Left ventricle myocardium inferior (tissue), 1 donor: ENCODE measurements at places on chromosomes 2 and 18. TPM values are rescaled to one million over a fixed set of nuclear protein-coding genes. Genes with fewer than 3 reads are reported as not detected.

- peaks cover 3% of the 10 kb centered on the region for H3K4me1 ChIP-seq
- no peaks in the 10 kb centered on the region for H3K27me3 ChIP-seq
- no peak overlapping the region for H3K27ac ChIP-seq
- H3K36me3 ChIP-seq = peaks cover 9% of the 10 kb centered on the region
- DNase-seq = no peak
Measured at GRCh38 chr2:171069286-171069956, 91.3 kb downstream of the TLK1 start.

- DNase-seq = no peak
- no peaks in the 10 kb centered on the region for H3K4me1 ChIP-seq
- peaks cover 5% of the 10 kb centered on the region for H3K27me3 ChIP-seq
- no peaks in the 10 kb centered on the region for H3K36me3 ChIP-seq
Measured at GRCh38 chr2:126408671-126409070, 247.3 kb upstream of the GYPC start.

ONECUT2 gene
- total RNA-seq = 0.41 TPM

- H3K36me3 ChIP-seq = peaks cover 13% of the 10 kb centered on the region
- no peaks in the 10 kb centered on the region for H3K4me1 ChIP-seq
- no peak overlapping the region for H3K4me3 ChIP-seq
- no peaks in the 10 kb centered on the region for H3K27me3 ChIP-seq
- DNase-seq = no peak
Measured at GRCh38 chr2:60958800-60959199, 58.7 kb upstream of the PEX13 start.

HOXD8 gene
- total RNA-seq = 0.14 TPM

TUBB6 gene
- total RNA-seq = 81.5 TPM

DNA sequence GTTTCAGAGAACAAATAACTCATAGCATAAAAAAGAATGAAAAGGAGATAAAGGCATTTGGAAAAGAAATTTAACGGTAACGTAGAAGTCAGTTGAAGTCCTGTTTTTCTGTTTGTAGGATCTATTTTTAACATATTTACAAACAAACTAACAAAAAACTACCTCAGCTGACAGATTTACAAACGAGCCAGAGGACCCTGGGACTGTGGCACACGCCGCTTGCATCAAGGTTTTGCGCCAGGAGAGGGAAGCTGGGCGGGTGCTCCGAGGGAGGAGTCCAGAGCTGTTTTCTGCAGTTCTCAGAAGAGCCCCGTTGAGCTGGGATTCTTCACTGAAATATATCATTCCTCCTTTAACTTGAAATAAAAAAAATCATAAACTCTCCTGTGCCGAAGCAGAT, 13.6 kb upstream of the TMEM18 start:
- no peaks in the 10 kb centered on the region for H3K36me3 ChIP-seq
- DNase-seq = no peak
- H3K27ac ChIP-seq = no peak overlapping the region
- H3K27me3 ChIP-seq = peaks cover 37% of the 10 kb centered on the region
- peaks cover 8% of the 10 kb centered on the region for H3K4me1 ChIP-seq

DNA sequence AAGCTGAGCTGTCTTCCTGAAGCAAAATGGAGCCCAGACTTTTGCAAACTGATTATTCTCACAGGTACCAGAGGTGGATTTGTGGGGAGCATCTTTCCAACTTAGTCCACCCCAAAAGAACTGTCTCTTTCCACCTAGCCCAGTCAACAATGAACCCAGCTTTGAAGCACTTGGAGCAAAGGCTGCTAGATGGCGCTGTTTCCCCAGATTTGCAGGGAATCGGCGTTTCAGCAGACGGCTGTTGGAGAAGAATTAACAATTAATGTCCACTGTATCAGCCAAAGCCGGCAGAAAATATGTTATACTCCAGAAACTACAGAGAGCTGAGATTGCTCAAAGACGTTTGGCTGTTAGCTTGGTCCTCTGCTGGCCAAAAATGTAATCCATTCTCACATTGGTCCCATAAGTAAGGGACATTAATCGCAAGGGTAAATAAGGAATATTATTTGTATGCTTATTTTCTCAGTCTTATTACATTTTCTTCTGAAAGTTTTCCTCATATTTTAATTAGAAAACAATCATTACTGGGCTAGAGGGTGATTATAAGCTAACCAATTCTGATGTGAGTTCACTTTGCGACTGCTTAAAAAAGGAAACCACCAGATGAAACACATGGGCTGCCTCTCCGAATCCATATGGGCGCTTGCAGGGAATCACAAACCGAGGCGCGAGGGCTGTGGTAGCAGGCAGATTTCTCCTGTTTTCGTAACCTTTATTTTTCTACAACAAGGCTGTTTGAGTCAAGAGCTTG, 423.8 kb upstream of the MEX3C start:
- H3K27me3 ChIP-seq = peaks cover 53% of the 10 kb centered on the region
- DNase-seq = peak; percentile 29
- no peaks in the 10 kb centered on the region for H3K36me3 ChIP-seq
- no peak overlapping the region for H3K27ac ChIP-seq
- H3K4me3 ChIP-seq = no peak overlapping the region

DNA sequence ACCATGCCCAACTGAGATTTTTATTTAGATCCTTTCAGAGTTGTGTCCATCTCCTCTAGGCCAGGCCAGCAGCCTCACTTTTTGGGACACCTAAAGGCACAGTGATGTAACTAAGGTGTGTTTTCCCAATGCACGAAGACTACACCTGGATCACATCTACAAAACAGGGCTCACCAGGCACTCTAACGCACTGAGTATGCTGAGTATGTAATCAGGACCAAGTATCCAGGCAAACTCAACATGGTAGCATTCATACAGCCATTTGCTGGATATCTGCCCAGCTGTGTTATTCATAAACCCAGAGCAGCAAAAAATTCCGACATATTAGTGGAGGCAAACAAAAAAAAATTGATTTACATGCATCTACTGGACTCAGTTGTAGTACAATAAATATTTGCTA, 33.8 kb downstream of the LPIN2 start:
- no peak for DNase-seq
- peaks cover 86% of the 10 kb centered on the region for H3K4me1 ChIP-seq
- no peaks in the 10 kb centered on the region for H3K27me3 ChIP-seq
- H3K4me3 ChIP-seq = no peak overlapping the region
- no peaks in the 10 kb centered on the region for H3K36me3 ChIP-seq
- H3K27ac ChIP-seq = peak overlapping the region; percentile 44

DNA sequence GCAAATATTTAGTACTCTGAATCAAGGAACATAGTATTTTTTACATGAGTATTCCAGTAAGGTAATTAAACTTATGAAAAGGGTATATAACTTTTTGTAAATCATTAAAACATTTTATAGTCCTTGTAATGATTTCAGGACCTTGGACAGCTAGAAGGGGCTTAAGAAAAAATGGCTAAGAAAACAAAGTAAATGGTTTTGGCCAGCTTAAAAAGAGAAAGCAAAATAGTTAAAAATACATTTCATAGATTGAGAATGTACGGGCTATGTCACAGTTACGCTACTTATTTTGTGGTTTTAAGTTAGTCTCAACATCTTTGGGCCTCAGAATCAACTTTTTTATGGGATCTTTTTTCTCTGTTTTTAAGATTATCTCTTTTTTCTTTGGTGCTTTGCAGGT, 26.7 kb downstream of the POLI start:
- no peaks in the 10 kb centered on the region for H3K4me1 ChIP-seq
- no peaks in the 10 kb centered on the region for H3K27me3 ChIP-seq
- peaks cover 25% of the 10 kb centered on the region for H3K36me3 ChIP-seq
- no peak for DNase-seq

LGALSL gene
- 8.1 TPM for total RNA-seq

CSRNP3 gene
- 4.0 TPM for total RNA-seq

DNA sequence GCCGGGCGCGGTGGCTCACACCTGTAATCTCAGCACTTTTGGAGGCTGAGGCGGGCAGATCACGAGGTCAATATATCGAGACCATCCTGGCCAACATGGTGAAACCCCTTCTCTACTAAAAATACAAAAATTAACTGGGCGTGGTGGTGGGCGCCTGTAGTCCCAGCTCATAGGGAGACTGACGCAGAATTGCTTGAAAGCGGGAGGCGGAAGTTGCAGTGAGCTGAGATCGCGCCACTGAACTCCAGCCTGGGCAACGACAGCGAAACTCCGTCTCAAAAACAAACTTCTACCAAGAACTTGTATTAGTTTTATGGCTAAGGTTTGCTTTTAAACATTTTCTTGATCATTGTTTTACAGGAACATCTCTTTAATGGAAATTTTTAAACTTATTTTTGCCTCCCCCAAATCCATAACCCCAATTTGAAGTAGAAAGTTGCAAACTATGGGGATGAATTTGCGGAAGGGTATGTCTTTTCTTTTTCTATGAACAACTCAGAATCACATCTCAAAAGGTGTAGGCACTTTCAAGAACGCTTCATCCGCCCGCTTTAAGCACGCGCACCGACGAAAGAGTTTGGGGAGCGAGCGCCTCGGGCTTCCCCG, 46.8 kb upstream of the PTMA start:
- H3K36me3 ChIP-seq = no peaks in the 10 kb centered on the region
- H3K4me3 ChIP-seq = peak overlapping the region; percentile 65
- peaks cover 27% of the 10 kb centered on the region for H3K4me1 ChIP-seq

DNA sequence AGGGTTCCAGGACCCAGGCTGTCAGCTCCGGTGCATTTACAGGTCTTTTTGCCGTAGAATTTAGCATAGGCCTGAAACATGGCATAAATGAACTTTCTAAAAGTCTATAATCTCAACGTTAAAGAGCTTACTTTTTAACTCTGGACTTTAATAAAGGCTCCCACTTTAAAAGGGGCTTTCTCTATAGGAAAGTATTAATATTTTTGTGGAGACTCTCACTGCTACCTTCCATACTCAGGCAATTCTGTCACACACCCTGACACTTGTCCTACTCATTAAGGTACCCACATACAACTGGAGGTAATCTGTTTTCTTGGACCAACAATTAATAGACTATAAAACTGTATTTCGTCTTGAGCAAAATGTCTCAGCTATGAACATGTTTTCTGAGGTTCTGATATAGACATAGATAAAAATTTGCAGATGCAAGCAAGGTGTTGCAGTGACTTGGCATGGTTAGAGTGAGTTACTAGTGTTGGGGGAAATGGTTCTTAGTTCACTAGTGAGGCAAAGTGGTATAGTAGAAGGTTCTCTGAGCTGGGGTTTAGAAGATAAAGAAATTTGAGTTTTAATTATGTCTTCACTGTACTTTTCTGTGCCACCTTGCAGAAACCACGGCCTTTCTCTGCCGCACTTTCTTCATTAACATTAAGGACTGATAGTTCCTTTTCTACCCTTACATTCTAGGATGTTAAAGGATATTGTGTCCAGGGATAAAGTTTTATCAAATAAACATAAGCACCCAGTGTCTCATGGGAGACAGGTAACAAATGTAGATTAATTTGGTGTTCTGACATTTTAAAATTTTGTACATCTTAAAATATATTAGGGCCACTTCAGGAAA, 10.8 kb upstream of the NR4A2 start:
- no peaks in the 10 kb centered on the region for H3K27me3 ChIP-seq
- peak overlapping the region; percentile 88 for H3K4me3 ChIP-seq
- no peaks in the 10 kb centered on the region for H3K36me3 ChIP-seq
- H3K27ac ChIP-seq = peak overlapping the region; percentile 98
- no peak for DNase-seq

- no peak overlapping the region for H3K27ac ChIP-seq
- no peak for DNase-seq
Measured at GRCh38 chr2:75023666-75024455, 65.4 kb downstream of the POLE4 start.

DNA sequence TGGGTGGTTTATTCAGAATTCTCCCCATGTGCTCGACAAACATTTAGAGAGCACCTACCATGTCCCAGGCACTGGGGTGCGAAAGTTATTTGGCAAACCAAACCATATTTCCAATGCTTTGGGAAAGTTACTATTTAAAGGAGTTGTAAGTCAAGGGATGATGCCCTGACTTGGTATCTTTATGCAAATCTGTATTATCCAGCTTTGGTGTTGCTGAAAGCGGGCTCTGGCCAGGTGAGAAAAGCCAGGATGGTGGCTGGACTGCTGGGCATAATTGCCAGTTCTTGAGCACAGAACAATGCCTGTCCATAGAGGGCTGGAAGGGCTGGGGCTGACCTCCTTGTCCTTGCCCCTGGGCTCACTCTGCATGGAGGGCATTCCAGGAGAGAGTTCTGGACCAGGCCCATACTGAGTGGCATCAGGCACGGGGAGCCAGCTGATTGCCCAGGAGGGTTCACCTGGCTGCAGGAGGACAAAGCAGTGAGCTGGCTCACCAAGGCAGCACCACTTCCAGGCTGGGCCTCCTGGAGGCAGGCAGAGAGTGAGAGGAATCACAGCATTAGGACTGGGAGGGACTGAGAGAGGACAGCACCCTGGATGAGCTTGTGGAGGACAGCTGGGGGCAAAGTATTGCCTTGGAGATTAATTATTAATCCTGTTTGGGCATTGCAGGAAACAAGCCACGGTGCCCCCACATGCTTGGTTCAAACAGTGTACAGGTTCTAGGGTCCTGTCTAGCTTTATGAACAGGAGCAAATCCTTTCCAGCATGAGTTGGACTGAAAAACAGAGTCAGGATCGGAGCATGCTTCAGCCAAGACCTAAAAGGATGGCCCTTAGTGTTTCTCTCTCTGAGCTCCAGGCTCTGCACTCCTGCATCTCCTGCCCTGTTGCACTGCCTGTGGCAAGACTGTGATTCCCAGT, 7.1 kb downstream of the KHK start:
- DNase-seq = no peak
- H3K36me3 ChIP-seq = no peaks in the 10 kb centered on the region
- no peak overlapping the region for H3K27ac ChIP-seq
- H3K27me3 ChIP-seq = no peaks in the 10 kb centered on the region
- H3K4me3 ChIP-seq = no peak overlapping the region

DNA sequence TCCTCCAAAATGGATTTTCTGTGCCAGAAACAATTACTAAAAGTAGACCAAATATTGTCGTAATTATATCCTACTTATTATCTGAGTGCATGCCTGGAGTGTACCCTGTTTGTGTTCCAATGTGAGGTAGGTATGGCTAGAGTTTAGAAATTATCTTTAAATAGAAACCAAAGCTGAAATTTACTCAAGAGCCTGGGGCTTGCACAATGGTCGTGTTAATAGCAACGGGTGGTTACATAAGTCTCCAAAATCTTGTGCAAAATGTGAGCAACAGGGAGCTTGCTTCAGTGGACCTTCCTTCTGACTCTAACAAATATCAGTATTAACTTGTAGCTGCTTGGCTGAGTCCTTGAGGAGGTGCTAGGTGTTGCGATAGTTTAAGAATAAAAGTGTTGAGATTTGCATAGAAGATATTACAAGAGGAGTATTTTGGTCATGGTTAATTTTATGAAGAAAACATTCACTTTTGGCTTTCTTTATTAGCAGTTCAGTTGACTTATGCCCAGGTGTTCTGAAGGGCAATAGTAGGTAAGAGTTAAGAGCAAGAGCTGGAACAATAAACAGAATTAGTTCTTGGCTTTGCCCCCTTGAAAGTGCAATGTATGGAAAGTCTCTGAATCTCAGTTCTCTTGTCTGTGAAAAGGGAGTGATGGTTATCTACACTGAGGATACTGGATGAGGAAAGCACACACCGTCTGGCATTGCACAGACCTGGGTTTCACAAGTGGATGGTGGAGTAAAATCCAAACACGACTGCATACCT, 4.6 kb downstream of the CXCR4 start:
- no peak for DNase-seq
- H3K27me3 ChIP-seq = peaks cover 57% of the 10 kb centered on the region
- H3K4me1 ChIP-seq = peaks cover 23% of the 10 kb centered on the region
- no peak overlapping the region for H3K4me3 ChIP-seq
- H3K36me3 ChIP-seq = no peaks in the 10 kb centered on the region
